ENCODE measurements at places on chromosomes 4 and X.

GRCh38 chrX:12901486-12901885 lies 4.9 kb upstream of the TLR8 start:
- peak; percentile 36 for DNase-seq

DNA sequence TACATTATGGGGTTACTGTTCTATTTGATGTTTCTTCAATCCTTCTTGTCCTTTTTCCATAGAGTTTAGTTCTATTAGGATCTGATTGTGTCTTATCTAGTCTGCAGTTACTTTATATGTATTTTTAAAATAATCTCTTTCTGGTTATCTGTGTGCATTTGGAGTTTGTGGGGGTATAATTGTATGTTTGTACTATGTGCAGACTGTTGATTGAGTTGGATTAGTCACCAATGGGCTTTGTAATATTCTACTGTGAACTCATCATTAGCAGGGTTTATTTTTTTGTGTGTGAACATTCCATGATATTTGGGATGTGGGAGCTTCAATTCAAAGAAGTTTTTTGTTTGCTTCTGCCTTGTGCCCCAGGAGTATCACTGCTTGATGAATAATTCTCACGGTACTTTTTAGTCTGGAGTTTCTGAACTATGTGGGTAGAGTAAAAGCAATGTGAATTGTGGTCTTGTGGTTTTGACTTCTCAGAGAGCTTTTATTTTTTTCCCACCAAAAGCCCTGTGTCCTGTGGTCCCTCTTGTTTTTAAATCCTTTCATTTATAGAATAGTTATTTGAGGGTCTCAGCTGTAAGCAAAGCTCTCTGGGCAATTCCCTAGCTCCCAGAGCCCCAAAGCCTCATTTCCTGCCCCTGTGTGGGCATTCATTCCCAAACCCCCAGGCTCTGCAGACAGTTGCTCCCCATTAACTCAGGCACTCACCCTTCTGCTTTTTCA lies 127.8 kb downstream of the PHKA2 start:
- DNase-seq: no peak

DNA sequence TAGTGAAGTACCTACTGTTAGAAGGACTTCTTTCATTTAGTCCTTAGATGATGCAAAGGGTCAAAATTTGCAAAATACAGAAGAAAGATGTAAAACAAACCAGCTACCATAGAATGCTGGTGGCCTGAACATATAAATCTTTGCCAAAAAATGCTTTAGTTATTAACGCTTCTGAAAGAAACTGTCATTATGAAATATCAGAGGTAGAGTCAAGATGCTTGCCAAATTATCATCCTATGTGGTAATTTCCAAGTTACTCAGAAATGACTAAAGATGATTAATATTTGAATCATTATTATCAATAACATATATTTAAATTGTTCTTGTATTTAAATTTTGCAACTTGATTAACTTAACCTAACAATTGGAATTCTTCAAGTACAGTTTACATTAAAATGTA lies 588.4 kb upstream of the FAM241A start:
- no peak for DNase-seq

DNA sequence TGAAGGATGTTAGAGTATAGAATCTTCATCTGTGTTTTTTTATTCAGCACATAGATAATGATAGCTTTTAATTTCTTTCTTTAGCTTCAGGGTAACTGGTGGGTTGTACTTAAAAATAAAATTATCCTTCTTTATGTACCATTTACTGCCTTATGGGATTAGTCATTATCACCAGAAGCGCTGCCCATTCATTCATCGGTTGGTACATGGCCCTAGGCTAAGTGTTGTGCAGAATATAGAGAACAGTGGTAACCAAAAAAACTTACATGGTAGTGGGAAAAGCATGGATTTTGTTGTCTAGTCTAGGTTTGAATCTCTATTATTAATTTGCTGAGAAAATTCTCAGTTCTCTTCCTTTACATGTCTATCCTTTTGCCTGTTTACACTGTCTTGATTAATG lies 43.5 kb upstream of the PDE5A start:
- DNase-seq: no peak

- DNase-seq: no peak
These were observed 811 bp downstream of the TMEM187 start for GRCh38 chrX:153973127-153974002.

DNA sequence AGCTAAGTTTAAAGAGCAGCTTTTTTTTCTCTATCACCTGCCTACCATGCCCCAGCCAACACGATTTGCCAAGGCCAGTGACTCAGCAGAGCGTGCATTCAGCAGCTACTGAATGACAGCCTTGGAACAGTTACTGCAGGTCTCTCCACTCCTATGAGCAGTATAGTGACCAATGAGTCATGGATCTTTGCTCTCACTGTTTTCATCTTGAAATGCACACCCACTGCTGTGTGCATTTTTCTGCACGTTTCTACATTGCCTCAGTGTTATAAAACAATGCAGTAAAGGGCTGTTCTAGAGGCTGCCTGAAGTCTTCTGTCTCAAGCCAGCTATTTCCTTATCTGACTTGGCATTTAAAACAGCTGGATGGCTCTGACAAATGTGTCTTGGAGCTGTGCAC lies 66.0 kb upstream of the C4orf54 start:
- no peak for DNase-seq

DNA sequence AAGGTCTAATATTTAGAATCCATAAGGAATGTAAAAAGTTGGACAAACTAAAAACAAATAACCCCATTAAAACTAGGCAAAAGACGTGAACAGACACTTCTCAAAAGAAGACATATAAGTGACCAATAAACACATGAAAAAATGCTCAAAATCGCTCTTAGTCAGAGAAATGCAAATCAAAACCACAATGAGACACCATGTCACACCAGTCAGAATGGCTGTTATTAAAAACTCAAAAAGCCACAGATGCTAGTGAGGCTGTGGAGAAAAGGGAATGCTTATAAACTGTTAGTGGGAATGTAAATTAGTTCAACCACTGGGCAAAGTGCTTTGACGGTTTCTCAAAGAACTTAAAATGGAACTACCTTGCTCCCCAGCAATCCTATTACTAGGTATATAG lies 674.3 kb upstream of the MAGEB2 start:
- no peak for DNase-seq

GRCh38 chrX:152892999-152893891 lies 4.6 kb upstream of the ZNF185 start:
- no peak for DNase-seq

GRCh38 chr4:67713529-67714247 lies 12.7 kb upstream of the UBA6 start:
- no peak for DNase-seq

DNA sequence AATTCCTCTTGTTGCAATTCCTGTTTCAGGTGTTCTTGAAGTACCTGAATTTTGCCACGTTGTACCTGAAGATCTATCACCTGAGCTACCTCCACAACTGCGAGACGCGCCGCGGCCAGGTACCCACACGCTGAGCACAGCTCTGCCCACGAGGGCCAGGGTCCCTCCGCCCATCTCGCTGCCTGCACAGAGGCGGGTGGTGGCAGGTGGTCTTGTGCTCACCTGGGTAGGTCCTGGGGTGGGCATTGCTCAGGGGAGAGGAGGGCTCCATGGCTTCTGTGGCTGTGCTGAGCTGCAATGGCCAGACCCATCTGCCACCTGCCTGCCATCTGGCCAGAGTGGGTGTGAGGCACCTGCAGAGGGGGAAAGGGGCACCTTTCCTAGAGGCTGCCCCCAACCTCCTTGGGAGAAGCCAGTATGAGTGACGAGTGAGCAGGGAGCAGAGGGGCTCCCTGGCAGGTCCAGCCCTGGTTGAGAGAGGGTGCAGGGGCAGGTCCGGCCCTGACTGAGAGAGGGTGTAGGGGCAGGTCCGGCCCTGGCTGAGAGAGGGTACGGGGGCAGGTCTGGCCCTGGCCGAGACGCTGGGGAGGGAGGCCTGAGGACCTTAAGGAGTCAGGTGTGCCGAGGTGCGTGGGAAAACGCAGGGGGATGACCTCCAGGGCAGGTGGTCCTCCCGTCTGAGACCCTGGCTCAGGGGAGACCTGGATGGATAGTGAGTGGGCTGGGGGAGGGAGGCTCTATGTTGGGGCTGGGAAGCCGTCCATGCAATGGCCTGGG lies 10.7 kb downstream of the PDE6B start:
- no peak for DNase-seq

DNA sequence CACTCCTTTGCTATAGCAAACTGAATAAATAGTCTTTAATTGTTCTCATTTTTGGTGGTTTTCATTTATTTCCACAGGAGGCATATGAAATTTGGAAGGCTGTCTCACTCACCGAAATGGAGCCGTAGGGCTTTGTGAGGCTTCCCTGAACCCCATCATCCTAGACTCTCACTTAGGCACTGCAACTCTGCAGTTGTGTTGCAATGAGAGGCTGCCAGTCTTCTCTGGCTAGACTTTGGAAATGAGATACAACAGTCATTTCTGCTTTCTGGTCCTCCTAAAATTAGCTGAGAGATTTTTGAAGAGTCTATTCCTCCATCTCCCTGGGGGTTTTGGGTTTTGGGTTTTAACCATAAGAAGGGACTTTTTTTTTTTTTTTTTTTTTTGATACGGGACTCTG lies 146.5 kb downstream of the SH3BGRL start:
- no peak for DNase-seq

DNA sequence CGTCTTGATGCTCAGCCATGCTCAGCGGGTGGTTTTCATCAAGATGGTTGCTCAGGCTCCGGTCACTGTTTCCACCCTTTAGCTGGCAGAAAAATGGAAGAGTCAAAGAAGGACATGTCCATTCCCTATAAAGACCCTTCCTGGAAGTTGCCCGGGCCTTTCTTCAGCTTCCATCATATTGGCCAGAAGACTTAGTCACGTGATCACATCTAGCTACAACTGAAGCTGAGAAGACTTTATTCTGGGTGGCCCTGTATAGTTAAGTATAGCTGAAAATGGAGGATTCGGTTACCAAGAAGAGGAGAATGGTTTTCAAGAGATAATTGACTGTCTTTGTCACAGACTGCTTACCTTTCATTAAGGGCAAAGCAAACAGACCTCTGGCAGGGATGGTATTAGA lies 296.7 kb upstream of the CASK start:
- no peak for DNase-seq
